Activated CD8-positive, alpha-beta memory T cell treated with anti-CD3 and anti-CD28 coated beads for 4 hours (primary cell): ENCODE measurements at places on chromosomes 6 and 20.

DNA sequence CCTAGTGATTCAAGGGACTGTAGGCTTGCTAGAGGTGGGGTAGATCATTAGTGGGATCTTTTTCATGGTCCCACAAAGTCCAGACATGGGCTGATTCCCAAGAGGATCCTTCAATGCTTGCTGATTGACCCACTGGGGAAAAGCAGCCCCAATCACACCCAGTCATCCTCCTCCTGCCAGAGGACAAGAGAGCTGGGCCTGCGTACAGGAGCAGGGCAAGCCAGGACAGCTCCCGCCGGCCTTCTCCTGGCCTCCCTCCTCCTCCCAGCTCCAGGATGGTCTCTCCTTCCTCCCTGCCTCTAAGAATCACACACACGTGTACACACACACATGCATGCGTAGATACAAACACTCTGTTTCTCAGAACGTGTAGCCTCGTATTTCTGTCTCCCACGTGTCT lies 27.0 kb downstream of the KCNK15 start:
- no peak for DNase-seq

- DNase-seq, result no peak
Measured at GRCh38 chr6:158751224-158751623, 67.9 kb downstream of the EZR start.

DNA sequence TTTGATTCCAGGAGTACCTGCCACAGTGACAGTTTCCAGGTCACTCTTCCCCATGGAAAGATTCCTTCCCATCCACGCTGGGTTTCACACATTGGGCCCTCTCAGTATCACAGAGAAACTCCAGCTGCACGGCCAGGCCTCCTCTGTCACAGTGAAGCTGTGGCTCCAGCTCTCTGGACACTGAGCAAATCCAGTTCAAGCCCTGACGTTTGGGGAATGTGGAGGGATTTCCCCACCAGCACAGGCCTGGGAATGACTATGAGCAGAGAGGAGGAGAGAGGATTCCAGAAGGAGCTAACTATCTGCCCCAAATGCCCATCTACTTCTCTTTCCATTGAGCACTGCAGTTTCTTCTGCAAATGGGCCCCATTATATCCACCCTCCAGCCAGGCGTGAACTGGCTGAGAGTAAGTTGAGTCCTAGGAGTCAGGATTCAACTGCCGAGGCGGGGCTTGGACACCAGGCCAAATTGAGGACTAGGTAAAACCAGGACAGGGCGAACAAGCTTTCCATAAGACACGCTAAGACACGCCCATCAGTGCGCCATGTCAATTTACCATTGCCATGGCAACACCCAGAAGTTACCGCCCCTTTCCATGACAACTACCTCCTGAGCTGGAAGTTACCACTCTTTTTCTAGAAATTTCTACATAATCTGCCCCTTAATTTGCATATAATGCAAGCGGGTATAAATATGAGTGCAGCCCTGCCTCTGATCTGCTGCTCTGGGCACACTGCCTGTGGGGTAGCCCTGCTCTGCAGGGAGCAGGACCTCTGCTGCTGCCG lies 9.2 kb upstream of the BNIP5 start:
- no peak for DNase-seq

GRCh38 chr6:131453803-131454202 lies 119.2 kb upstream of the ARG1 start:
- no peak for DNase-seq

GRCh38 chr6:123716506-123716905 lies 79.8 kb upstream of the TRDN start:
- no peak for DNase-seq

- DNase-seq, result no peak
Measured at GRCh38 chr20:40687384-40688128, 1.5 kb downstream of the MAFB start.

- no peak for DNase-seq
Measured at GRCh38 chr20:42191140-42191860, 573.1 kb upstream of the CHD6 start.
